ENCODE measurements at places on chromosomes 11 and 22. TPM values are rescaled to one million over a fixed set of nuclear protein-coding genes. Genes with fewer than 3 reads are reported as not detected.

Gene CDK2AP2
- 44.8 TPM for total RNA-seq

DNA sequence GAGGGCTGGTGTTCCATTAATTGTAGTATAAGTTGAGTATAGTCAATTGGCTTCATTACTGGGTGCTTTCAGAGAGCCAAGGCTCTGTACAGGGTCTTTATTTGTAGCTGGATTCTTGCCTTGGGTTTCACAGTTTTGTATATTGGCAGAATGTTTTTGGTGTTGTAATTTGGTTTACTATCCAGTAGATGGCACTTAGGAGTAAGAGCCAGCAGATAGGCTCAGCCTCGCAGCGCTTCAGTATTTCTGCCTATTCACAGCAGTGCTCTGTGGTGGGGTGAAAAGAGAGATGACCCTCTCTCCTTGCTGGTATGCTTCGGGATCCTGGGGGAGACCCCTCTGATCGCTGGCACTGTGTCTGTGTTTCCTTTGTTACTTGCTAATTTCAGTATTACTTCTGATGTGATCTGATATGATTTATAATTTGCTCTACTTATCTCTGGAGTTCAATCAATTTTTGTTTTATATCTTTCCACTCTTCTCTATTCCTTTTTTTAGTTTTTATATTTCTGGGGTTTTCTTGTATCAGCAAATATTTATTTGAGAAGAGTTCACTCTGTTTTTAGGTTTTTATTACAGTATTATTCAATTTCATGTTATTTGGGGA, 52.2 kb downstream of the ANO5 start:
- peak; percentile 26 for DNase-seq

GRCh38 chr11:12540913-12541582, 133.2 kb upstream of the TEAD1 start:
- no peak for DNase-seq

GRCh38 chr22:39502789-39503409, 809 bp downstream of the MIEF1 start:
- no peak for DNase-seq

DNA sequence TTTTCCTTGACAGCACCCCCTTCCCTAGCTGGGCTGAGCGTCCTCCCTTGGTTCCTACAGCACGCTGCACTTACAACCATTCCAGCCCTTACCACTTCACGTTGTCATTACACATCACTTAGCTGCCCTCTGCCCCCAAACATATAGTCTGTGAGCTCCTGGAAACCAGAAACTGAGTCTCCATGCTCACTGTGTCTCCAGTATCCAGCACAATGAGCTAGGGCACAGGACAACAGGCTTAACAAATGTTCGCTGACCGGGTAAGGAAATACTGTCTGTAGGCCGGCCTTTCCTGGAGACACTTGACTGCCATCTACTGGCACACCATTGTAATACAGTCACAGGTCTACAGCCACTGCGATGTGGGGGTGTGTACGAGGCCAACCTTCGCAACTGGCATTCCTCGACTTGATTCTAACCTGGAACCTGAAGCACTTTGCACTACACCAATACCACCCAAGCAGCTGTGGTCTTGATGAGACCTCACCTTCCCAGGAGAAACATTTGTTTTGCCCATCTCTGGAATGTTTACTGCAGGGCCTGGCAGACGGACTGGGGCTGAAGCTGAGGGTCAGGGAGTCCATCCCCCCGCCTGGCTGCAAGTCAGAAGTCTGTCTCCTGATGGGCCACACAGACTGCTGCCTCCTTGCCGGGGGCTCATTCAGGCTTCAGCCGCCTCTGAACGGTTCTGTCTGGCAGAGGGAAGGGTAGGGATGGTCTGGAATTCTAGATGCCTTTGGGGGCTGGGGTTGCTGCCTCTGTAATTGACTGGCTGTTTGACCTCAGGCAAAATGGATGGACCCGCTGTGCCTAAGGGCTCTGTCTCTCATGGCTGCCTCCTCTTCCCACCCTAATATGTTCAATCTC, 72.0 kb downstream of the SYN3 start:
- DNase-seq, result peak; percentile 64

- no peak for DNase-seq
Observed at GRCh38 chr11:120160436-120160835, 22.5 kb upstream of the TRIM29 start.

Gene FDXACB1
- total RNA-seq, result 1.0 TPM

Gene POTEH
- total RNA-seq, result not detected

Gene FAM180B
- total RNA-seq, result not detected

GRCh38 chr11:134800130-134800529, 388.1 kb upstream of the B3GAT1 start:
- no peak for DNase-seq

Gene LGR4
- 33.3 TPM for total RNA-seq

GRCh38 chr11:20113149-20113438, 47.2 kb downstream of the DBX1 start:
- no peak for DNase-seq

DNA sequence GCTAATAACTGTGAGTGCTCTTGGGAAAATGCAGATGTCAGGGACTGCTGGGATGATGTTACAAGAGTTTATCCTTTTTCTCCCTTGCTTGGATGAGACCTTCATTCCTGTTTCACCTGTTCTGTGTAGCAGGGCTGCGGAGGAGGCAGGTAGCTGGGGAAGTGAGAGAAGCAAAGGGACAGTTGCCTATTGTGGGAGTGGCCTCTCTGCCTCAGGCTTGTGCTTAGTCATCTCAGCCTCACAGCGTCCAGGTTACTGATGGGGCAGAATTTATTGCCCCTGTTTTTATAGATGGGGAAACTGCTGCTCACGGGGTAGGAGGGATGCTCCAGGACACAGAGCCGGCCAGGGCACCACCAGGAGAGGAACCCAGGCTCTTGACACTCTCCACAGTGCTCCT, 1.7 kb downstream of the STX3 start:
- no peak for DNase-seq

- no peak for DNase-seq
Observed at GRCh38 chr11:87179621-87180020, 141.9 kb downstream of the TMEM135 start.

Gene DDI1
- total RNA-seq, result not detected

GRCh38 chr11:125083312-125084056, 20.4 kb downstream of the SLC37A2 start:
- no peak for DNase-seq

DNA sequence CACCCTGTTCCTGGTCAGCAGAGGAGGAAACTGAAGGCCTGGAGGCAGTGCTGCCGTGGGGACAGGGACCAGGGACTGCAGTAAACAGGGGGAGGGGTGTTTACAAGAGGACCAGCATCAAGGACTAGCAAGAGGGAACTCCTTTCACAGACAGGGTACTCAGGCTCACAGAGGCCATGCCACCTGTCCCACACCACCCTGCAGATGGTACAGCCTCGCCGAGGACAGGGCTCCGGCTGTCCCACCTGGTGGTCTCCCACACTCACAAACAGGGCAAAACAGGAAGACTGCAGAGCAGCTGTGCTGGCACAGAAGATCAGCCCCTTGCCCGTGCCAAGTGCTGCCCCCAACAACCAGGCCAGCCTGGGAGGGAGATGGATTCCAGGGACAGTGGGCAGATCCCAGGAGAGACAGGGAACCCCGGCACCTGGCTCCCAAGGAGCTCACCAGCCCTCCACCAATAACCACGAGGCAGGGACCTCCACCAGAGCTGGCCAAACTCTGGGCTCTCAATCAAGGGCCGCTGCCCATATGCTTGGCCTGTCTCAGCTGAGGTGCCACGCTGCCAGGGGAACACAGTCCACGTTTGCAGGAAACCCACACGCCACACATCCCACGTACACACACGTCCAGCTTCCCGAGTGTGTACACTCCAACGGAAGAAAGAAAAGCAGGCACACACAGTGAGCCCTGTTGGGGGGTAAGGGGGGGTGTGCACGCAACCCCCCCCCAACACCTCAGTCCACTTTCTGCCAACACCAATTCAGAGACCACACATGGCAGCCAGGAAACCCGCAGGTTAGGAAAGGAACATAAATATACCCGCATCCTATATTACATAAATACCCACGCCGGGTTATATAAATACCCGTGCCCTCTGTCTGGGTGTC, 2.1 kb downstream of the CSNK1E start:
- no peak for DNase-seq

- no peak for DNase-seq
Observed at GRCh38 chr11:133500936-133501335, 31.4 kb downstream of the OPCML start.

Gene CHRNA10
- 0.58 TPM for total RNA-seq
